AG10803 (cell line): ENCODE measurements at places on chromosomes 16 and 17.

DNA sequence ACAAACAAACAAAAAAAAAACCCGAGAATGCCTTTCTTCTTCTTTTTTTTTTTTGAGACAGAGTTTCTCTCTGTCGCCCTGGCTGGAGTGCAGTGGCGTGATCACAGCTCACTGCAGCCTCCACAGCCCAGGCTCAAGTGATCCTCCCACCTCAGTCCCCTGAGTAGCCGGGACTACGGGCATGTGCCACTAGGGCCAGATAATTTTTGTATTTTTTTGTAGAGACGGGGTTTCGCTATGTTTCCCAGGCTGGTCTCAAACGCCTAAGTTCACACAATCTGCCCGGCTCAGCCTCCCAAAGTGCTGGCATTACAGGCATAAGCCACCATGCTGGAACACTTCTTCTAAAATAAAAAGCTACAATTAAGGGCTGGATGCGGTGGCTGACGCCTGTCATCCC is 17.0 kb upstream of the WDR45B start:
- DNase-seq: no peak

- DNase-seq: no peak
Observed at GRCh38 chr16:49548325-49548970, 174.8 kb downstream of the C16orf78 start.

DNA sequence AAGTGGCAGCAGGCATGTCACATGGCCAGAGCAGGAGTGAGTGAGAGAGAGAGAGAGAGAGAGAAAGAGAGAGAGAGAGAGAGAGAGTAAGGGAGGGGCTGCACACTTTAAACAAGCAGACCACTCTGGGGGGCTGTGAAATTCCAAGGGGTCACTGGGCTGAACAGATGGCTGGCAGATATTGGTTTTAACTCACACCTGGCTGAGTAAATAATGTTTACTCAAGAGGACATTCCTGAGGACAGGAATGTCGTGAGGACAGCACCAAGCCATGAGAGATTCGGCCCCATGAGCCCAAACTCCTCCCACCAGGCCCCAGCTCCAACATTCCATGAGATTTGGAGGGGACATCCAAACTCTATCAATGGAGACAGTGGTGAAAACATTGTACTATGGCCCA is 269.7 kb downstream of the CBLN1 start:
- no peak for DNase-seq

GRCh38 chr17:50685691-50686493 is 21.8 kb downstream of the ANKRD40 start:
- DNase-seq: no peak

- no peak for DNase-seq
Observed at GRCh38 chr16:80705596-80705995, 98.8 kb downstream of the CDYL2 start.
